Activated CD4-positive, alpha-beta T cell treated with anti-CD3 and anti-CD28 coated beads, Interleukin-2, Interleukin-4, amounts not matched to agents 100 ng/mL and 50 ng/mL, durations not matched to agents 16 hours and 8 hours (primary cell): ENCODE measurements at places on chromosomes 13 and 19.
A peak's percentile ranks its signal among the peaks of the same experiment; 100 is the strongest.

- no peak for DNase-seq
These were observed 7.3 kb downstream of the SPATA13 start for GRCh38 chr13:24167666-24168391.

GRCh38 chr19:46753420-46754155 is 7.3 kb upstream of the STRN4 start:
- peak; percentile 53 for DNase-seq

- DNase-seq, result no peak
These were observed 4.5 kb downstream of the CLPTM1 start for GRCh38 chr19:44959691-44960090.

DNA sequence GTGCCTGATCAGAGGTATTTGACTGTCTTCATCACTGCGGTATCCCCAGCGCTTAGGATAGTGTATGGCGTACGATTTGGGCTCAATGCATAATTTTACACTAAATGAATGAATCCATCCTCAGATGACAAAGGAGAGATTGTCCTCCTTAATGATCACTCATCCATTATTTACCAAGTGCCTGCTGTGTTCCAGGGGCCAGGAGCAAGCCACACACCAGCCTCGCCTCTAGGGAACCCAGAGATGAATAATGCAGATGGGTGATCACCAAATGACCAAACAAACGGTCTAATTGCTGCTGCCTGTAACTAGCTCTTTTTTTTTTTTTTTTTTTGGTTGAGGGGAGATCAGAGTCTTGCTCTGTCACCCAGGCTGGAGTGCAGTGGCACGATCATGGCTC is 5.9 kb upstream of the GPR32 start:
- no peak for DNase-seq

GRCh38 chr13:107351305-107351704 is 783.4 kb upstream of the ARGLU1 start:
- no peak for DNase-seq

DNA sequence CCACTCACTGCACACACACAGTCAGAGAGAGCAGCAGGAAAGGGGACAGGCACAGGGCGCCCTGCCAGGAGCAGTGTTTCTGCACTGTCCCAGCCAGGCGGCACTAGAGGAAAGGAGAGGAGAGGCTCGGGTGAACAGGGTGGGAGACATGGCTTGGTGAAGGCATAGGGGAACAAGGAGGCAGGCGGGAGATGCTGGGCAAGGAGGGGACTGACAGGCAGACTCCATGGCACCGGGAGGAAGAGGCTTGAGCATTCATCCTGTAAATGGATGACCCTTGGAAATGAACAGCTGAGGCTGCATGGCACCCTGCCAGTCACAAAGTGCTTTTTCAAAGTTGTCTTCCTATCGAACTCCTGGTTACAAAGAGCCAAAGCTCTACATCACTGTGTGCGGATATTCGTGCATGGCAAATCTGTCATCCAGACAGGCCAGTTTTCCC is 22.4 kb downstream of the MED26 start:
- DNase-seq, result no peak

- DNase-seq, result peak; percentile 34
These were observed 749 bp downstream of the GATAD2A start for GRCh38 chr19:19405971-19406877.

- no peak for DNase-seq
These were observed 13.9 kb upstream of the ZNF431 start for GRCh38 chr19:21127898-21128297.

DNA sequence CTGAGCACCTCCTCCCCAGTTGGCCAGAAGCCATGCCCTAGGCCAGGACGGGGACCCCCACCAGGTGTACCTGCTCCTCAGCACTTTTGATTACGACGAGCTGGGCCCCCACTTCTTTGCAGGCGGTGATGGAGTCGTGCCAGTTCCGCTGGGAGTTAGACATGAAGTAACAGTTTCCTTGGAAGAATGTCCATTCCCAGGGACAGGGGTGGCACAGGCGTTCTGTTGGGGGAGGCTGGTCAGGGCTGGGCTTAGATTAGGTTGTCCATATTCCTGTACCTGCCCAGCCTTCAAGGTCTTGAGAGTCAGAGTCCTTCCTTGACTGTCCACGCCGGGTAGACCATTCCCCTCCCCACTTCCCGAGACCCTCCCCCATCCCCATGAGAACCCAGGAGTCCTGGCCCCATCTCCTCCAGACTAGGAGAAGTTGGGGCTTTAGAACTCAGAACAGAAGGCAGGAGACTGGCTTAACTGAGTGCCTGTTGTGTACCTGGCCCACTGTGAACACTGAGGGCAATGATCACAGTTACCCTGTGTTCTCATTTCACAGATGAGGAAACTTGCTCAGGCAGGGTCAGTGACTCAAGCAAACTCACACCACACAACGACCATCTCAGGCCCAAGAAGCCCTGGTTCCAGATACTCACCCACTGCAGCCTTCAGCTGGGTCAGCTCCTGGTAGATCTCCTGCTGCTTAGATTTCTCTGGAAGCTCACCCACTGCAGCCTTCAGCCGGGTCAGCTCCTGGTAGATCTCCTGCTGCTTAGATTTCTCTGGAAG is 2.3 kb downstream of the CD209 start:
- no peak for DNase-seq

GRCh38 chr13:34257966-34258365 is 440.0 kb downstream of the RFC3 start:
- no peak for DNase-seq

- DNase-seq, result no peak
These were observed 4.2 kb downstream of the DHX34 start for GRCh38 chr19:47353307-47353712.

DNA sequence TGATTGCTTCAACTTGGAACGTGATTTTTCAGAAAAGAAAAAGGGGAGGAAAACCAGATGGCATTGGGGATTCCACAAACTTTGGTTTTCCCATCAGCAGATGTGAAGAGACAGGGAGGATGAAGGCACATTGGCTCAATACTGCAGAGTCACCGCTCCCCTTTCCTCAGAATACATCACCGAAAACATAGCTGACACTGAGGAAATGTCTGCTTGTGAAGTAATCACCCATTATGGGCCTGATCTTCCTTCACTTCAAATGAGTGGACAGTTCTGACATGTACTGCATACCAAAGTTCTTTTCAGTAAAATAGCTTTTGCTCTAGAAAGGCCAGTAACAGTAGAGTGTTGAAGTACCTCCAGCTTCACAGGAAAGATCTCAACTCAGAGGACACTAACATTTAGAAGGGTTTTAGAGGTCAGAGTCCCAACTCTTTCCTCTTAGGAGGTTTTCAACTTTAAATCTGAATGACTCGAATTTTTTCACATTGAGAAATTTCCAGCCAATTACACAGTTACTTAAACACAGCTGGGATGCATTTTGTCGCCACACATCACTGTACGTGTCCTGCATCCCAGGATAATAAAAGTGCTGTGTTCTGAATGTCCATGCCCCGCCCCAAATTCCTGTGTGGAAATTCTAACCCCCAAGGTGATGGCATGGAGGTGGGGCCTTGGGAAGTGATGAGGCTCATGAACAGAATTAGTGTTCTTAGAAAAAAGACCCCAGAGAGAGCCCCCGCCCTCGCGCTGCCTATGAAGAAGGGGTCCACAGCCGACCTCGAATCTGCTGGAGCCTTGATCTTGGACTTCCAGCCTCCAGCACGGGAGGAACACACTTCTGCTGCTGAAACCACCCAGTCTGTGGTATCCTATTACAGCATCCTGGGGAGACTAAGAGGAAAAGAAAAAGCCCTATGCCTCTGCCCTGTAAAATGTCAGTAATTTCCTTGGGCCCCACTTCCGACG is 77.7 kb downstream of the COL4A1 start:
- DNase-seq, result no peak

DNA sequence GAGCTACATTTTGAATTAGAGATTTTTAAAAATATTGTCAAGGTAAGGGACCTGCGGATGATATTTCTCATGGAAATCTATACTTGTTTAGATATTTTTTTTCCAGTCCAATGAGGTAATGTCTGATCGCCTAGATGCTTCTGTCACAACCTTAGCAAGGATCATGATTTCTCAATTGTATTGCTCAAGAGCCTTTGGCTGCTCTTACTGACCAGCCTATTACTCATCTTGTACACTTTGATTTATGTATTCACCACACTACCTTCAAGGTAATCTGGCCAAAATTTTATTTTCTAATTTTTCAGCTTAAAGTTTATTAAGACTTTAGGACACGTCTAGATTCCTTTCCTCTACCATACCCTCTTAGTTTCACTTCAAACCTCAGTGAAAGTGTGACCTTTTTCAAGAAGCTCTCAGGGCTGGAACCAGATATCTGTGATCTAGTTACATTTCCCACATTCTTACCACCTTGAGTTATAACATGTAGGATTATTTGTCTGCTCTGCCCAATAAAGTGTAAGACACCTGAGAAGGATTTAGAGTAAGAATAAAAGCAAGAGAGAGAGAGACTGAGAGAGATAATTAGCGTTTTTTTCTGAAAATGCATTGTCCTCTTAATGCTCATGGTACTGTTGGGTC is 197.1 kb downstream of the ITGBL1 start:
- no peak for DNase-seq

- DNase-seq, result peak; percentile 89
These were observed 5.3 kb downstream of the DHPS start for GRCh38 chr19:12676384-12676792.

DNA sequence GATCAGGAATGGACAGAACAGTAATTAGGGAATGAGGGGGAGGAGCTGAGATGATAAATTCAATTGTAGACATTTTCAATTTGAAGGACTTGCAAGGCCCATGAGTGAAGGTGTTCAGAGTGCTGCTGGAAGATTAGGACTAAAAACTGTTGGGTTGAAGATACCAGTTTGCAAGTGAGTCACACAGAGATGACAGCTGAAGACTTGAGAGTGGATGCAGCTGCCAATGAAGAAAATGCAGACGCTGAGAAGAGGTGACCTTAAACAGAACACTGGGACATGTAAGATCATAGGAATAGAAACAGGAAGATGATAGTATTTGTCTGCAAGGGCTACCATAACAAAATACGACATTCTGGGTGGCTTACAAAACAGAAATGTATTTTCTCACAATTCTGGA is 1716.5 kb upstream of the SLC10A2 start:
- no peak for DNase-seq

GRCh38 chr13:111387026-111387871 is 66.8 kb downstream of the TEX29 start:
- no peak for DNase-seq

DNA sequence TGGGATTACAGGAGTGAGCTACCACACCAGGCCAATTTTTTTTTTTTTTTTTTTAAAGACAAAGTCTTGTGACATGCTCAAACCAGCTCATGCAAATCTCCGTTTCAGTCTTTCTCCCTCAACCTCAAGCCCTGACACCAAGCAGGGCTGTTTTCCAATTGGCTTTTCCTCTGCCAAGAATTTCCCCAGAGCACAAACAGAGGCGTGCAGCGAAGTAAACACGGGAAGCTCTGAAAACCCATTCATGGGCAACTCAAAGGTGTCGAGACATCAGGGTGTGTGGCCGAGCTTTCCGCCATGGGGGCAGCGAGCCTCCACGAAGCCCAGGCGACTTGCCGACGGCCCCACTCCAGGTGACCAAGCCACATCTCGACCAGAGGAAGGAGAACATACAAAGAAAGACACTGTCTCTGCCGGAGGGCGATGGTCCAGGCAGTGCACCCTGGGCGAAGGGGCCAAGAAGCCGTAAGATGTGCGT is 70.0 kb downstream of the INSR start:
- no peak for DNase-seq

GRCh38 chr19:13841086-13841961 is 35.6 kb upstream of the NANOS3 start:
- DNase-seq, result no peak
